ENCODE measurements at places on chromosomes 2 and 18. TPM values are rescaled to one million over a fixed set of nuclear protein-coding genes. Genes with fewer than 3 reads are reported as not detected.
A peak's percentile ranks its signal among the peaks of the same experiment; 100 is the strongest.

GRCh38 chr2:161146996-161147395 is 13.2 kb upstream of the TANK start:
- DNase-seq, result no peak

- DNase-seq, result no peak
Measured at GRCh38 chr2:218285604-218286003, 6.7 kb downstream of the TMBIM1 start.

DNA sequence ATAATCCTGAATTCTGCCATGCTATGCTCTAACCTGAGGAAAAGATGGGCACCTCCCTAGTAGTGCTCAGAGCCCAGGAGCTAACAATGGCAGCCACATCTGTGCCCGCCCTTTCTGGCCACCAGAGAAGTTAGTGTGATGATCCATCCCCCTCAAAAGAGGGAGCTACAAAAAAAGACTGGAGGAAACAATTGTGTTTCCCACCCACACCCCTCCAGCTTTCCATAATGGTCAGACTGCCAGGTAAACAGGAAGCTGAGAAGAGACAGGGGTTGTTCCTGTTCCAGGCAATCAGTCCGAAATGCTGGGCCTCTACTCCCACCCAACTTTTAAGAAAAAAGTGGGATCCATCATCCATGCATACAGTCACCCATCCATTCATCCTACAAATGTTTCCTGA is 3.2 kb downstream of the TBC1D8 start:
- DNase-seq, result no peak

- no peak for DNase-seq
Measured at GRCh38 chr18:33697498-33697897, 119.5 kb downstream of the ASXL3 start.

DNA sequence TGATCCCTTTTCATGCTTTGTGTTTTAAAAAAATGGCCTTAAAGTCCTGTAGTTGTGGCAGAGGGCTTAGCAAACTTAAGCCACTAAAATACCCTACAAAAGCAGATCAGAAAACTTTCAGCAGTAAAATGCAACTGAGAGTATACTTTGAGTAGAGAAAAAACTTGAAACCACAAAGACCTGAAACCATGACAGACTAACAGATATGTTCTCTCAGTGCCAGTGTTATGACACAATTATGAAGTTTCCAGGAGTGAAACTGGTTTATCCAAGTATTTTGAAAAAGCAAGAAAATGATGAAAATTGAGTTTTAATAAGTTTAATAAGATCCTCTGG is 74.5 kb downstream of the SPRED2 start:
- DNase-seq, result no peak

DNA sequence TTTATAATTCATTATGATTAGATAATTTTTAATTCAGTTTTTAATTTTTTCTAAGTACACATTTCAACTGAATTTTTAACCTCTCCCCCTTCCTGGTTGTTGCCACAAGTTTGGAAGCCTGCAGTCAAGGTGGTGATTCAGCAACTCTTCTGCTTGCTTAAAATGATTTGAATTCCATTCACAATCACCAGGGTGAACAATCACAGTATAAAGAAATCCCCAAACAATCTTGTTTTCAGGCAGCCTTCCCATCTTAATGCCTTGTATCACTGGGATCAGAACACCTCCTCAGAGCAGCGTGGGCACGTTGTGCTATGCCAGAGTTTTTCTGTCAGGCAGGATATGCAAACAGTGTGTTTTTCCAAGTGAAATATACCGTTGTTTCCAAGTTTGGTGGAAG is 46.7 kb upstream of the BARD1 start:
- DNase-seq, result no peak

GRCh38 chr2:8790739-8791162 is 46.7 kb downstream of the KIDINS220 start:
- no peak for DNase-seq

GRCh38 chr2:170165129-170165528 is 12.8 kb upstream of the MYO3B start:
- DNase-seq, result no peak

DNA sequence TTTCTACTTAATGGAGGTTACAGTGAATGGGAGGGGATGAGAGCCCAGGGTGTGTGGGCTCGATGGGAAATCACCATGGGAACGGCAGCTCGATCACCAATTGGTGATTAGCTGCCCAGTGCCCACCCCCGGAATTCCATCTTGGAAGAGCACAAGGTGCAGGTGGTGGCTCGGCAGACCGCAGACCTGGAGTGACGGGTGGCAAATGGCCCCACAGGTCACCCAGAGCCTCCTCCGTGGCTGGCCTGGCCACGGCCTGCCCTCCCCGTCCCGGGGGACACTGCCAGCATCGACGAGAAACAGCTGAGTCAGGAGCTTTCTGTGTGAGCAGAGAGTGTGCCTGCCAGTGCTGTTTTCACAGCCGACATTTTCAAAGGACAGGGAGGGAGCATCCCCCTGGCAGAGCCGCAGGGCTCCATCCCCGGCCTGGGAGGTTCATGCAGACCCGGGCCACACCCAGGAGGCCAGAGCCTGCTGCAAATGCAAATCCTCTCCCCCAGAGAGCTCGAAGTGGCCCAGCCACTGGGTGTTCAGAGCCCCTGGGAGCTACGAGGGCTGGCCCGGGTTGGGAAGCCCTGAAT is 176.4 kb upstream of the MYT1L start:
- DNase-seq, result no peak

DNA sequence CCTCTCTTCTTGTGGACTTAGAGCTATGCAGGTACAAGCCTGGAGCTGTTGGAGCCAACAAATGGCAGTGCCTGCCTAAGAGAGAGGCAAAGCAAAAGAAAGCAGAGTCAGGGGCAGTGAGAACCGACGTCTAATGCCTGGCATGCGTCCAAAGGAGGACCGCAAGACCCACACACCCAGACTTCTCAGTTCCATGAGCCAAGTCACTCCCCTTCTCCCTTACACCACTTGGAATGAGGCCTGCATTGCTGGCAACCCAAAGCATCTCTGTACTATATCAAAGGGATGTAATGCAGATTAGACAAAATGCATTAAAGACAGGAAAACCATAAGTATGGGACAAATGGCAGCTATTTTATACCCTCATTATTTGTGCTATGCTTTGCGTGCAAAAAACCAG is 49.9 kb upstream of the RNU4ATAC start:
- DNase-seq, result no peak

GRCh38 chr2:209817844-209818271 is 46.2 kb downstream of the UNC80 start:
- DNase-seq, result peak; percentile 84

DNA sequence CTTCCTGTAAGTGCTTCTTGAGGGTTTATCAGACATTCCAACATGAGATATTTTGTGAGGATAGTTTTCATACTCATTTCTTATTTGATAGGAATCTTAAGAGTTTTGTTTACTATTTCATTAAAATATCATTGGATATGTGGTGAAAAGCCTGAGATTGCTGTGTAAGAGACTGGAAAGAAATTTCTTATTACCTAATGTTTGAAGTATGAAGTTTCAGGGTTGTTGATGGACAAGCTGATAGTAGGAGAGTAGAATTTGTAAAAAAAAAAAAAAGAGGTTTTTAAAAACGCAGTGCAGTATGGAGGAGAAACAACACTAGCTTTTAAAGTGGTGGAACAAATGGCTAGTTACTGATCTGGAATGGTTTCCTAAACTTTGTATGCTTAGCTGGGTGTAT is 7.7 kb downstream of the EPB41L5 start:
- no peak for DNase-seq

GRCh38 chr18:60686142-60686541 is 313.6 kb upstream of the MC4R start:
- no peak for DNase-seq

GRCh38 chr2:170341684-170342623 is 164.0 kb downstream of the MYO3B start:
- DNase-seq, result no peak

- no peak for DNase-seq
Measured at GRCh38 chr2:134726645-134727044, 7.8 kb upstream of the TMEM163 start.

- DNase-seq, result peak; percentile 88
Measured at GRCh38 chr2:239979243-239980023, 45.7 kb downstream of the NDUFA10 start.

GRCh38 chr18:80159713-80160636 is 50.9 kb downstream of the ADNP2 start:
- DNase-seq, result peak; percentile 75

DNA sequence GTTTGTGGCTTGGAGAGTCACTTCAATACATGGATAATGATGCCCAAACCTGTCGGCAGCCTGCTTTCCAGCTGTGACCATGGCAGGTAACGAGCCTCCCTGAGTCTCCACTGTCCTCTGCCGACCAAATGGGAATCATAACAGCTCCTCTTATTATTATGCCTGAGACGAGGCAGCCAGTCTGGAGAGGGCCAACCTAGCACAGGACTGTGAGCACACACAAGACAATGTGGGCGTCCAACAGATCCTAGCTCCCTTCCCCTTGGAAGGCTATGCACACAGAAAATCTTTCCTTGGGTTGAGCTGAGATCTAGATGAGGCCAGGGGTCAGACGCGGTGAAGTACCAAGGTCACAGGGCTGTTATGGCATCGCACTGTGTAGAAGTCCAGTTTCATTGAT is 890 bp upstream of the SLC4A3 start:
- DNase-seq, result no peak

DNA sequence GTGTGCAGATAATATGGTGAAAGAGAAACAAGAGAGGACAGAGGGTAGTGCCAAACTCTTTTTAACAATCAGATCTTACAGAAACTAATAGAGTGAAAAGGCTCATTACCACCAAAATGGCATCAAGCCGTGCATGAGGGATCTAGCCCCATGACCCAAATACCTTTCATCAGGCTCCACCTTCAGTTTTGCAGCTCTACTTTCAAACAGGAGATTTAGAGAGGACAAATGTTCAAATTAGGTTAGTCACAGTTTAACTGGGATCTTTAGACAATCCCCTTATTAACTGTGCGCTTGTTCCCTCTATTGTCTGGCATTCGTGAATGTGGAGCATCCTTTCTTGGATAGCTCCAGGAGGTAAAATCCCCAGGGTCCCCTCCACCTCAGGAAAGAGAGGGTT is 1209.3 kb upstream of the CHAC2 start:
- DNase-seq, result no peak

GRCh38 chr2:204946892-204947291 is 401.6 kb downstream of the PARD3B start:
- no peak for DNase-seq

DNA sequence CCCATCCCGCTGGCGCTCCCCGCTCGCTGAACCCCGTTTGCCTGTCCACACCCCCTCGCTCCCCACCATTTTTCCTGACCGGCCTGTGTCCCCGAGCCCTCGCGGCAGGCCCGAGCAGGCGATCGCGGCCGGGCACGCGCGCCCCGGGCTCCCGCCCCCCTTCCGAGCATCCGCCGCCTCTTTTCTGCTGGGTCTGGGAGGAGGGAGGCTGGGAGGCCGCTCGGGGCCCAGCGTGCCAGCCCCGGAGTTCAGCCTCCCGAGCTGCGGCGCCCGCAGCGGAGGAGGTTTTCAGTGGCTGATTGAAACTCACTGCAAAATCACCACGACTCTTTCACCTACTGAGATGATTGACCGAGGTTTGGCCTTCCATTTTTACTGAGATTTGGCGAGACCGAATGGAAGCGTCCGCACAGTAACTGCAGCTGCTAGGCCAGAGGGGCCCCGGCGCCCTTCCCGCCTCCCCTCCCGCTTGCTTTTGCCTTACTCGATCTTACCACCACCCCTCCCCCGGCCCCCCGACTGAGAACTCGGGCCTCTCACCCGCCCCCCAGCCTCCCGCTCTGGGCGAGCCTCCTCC is 4.8 kb downstream of the SOX11 start:
- DNase-seq, result peak; percentile 70

- DNase-seq, result no peak
Measured at GRCh38 chr2:133821107-133821760, 253.0 kb upstream of the NCKAP5 start.

DNA sequence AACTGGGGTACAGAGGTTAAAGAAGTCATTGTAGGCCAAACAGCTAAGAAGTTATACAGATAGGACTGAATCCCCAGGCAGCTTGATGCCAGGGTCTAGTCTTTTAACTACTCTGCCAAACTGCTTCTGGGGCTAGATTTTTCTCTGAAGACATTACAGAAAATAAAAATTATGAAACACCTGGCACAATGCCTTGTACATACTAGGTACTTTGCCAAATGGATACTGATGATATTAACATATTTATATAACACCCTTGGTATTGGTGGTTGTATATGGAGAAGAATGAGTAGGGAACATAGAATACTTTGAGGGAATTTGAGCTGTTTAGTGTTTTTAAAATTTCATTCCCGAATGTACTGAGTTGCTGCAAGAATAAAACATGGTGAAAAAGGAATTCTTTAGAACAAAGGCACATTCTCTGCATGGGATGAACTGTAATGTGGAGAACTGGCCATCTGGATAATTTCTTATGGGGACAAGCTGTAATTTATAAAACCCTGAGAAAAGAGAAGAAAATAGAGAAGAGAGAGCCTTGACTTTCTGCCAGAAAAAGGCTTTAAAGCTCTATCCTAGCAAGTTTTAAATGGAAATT is 210.9 kb upstream of the TMEM200C start:
- DNase-seq, result no peak

DNA sequence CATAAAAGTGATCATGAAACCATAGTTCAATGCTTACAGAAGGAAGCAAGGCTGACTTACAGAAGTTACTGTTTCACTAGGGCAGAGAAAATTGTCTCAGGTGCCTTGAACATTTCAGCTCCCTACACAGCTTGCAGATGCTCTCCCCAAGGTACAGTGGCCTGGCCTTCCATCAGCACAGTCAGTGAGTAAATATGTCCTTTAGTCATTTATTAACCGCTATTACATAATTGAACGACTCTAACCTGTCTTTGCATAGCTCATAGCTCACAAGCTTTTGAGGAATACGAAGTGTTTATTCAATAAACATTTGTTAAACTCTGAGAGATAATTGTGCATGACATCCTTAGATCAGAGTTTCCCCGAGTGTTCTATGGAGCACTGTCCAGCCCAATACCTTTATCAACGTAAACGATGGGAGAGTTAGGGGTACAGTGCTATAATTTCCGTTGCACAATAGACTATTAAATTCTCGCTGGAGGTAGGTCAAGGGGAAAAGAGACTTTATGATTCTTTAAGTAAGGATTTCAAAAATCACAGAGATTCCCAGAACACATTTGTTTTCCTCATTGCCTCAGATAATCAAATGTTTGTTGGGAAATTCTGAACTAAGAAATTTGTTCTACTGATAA is 677.8 kb downstream of the TSN start:
- no peak for DNase-seq

STARD6 gene
- not detected for total RNA-seq

CRYGD gene
- total RNA-seq, result not detected

TRABD2A gene
- 1.7 TPM for total RNA-seq

CRYGC gene
- not detected for total RNA-seq

MYO5B gene
- total RNA-seq, result 9.3 TPM

ZNF397 gene
- total RNA-seq, result 35.3 TPM

RAB11FIP5 gene
- total RNA-seq, result 6.4 TPM

NMUR1 gene
- total RNA-seq, result 0.13 TPM

TTR gene
- not detected for total RNA-seq

GAREM1 gene
- 5.2 TPM for total RNA-seq

CFAP65 gene
- 0.18 TPM for total RNA-seq

UPP2 gene
- total RNA-seq, result not detected

MYO3B gene
- 0.63 TPM for total RNA-seq

POU3F3 gene
- not detected for total RNA-seq

RPL37A gene
- 3,719 TPM for total RNA-seq

FAM110C gene
- 3.6 TPM for total RNA-seq

DSG1 gene
- total RNA-seq, result not detected

DSC2 gene
- total RNA-seq, result 24.9 TPM

LCT gene
- 0.04 TPM for total RNA-seq

SATB2 gene
- total RNA-seq, result 23.0 TPM
